ENCODE measurements at places on chromosomes 5 and 9. TPM values are rescaled to one million over a fixed set of nuclear protein-coding genes. Genes with fewer than 3 reads are reported as not detected.

GRCh38 chr9:125544988-125545651, 161.9 kb downstream of the MAPKAP1 start:
- DNase-seq: peak; percentile 88

DNA sequence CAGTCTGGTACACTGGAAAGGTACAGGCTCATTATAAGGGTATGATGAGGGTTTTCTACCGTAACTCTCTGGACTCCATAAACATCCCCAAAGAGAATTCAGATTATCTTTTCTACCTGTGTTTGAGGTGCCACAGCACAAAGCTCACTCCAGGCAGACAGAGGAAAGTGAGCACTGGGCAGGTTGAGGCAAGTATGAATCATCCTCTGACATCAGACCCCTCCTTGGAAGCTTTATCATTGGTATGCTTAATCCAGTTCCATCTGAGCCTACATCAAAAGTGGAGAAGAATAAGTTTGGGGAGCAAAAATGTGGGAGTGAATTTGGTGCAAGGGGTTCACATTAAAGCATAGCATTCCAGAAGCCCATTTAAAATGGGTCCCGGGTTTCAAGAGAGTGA, 21.7 kb downstream of the C9orf152 start:
- no peak for DNase-seq

DNA sequence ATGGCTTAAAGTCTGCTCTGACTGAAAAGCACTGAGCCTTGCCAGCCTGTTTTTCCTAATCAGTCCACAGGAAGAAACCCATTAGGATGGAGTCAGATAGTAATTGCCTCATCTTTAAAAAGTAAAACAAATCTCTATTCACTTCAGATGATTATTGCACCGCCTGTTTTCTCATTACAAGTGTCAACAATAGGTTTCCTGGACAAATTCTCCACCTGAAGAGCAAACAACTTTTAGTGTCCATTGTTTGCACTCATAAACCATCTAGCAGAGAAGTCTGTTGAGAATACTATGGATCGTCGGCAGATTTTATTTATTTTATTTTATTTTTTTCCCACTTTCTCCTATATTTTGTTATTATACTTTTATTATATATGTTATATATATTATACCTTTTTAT, 20.3 kb downstream of the C5orf63 start:
- no peak for DNase-seq

DNA sequence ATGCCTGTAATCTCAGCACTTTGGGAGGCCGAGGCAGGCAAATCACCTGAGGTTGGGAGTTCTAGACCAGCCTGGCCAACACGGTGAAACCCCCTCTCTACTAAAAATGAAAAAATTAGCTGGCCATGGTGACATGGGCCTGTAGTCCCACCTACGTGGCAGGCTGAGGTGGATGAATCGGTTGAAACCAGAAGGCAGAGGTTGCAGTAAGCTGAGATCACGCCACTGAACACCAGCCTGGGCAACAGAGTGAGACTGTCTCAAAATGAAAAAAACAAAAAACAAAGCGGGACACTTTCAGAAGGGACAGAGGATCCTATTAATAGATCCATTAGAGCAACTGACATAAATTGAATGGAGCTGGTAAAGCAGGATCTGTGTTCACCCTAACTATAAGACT, 89.6 kb upstream of the SGCD start:
- DNase-seq: no peak

- DNase-seq: no peak
These were observed 52.4 kb downstream of the GPR21 start for GRCh38 chr9:123085916-123086315.

GRCh38 chr5:36374266-36374862, 72.7 kb upstream of the RANBP3L start:
- no peak for DNase-seq

DNA sequence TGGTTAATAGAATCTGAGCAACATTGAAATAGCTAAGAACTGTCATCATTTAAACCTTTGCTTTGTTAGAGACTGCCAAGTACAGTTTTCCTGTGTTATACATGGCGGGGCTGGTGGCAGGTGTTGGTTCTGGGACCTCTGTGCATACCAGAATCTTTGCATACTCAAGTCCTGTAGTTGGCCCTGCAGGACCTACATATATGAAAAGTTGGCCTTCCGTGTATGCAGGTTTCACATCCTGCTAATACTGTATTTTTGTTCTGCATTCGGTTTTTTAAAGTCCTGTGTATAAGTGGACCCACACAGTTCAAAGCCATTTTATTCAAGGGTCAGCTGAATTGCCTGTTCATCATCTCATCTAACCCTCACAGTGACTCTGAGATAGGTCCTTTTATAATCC, 36.4 kb downstream of the LARP1 start:
- DNase-seq: no peak

DNA sequence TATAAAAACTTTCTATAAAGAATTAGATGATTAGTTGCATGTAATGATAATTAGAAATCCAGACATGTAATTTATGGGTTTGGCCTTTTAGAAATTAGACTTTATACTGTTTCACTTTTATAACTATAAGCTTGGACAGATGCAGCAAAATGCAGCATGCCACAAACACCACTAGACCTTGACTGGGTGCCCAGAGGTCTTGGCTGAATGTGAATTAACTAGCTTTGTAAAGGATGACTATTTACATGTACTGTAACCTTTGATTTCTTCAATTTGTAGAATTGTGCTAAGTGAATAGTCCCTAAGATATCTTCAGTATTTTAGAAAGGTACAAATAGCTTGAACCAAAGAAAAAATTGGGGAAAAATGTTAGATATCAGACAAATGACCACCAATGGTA, 2168.1 kb downstream of the MAT2B start:
- no peak for DNase-seq

- DNase-seq: peak; percentile 60
These were observed 205.3 kb upstream of the WWC1 start for GRCh38 chr5:168086104-168086610.

DNA sequence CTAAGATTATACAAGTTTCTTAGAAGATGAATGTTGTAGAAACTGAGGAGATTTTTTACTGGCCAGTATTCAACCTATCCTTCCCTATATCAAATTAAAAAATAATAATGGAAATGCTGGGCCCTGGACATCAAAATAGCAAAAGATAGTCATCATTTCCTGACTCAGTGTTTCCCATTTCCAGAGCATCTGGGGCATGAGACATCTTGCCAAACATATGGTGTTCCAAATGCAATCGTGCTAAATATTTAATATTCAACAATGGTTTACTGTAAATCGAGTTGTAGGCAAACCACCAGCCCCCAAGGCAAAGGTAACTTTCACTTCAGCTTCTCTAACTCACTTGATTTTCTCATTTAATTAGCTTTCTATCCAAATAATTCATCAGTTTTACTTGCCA, 152.9 kb downstream of the FRMD3 start:
- DNase-seq: no peak

GRCh38 chr5:96173366-96173765, 211.7 kb upstream of the ELL2 start:
- no peak for DNase-seq

GRM6 gene
- not detected for total RNA-seq

FSTL4 gene
- not detected for total RNA-seq

PCDHB2 gene
- total RNA-seq: 3.3 TPM

HAVCR1 gene
- 2.0 TPM for total RNA-seq

STK10 gene
- total RNA-seq: 7.1 TPM
